ENCODE measurements at places on chromosomes 2 and 18. TPM values are rescaled to one million over a fixed set of nuclear protein-coding genes. Genes with fewer than 3 reads are reported as not detected.

Gene DYNAP
- not detected for total RNA-seq

Gene INHBB
- total RNA-seq, result not detected

Gene SEPTIN10
- total RNA-seq, result 137 TPM

Gene ZNF512
- 34.7 TPM for total RNA-seq

Gene CD28
- not detected for total RNA-seq

Gene CHAC2
- total RNA-seq, result 0.57 TPM

Gene MOB1A
- total RNA-seq, result 159 TPM

Gene TLX2
- total RNA-seq, result not detected

Gene CCDC138
- total RNA-seq, result 8.5 TPM

Gene LIPG
- 3.2 TPM for total RNA-seq

- peak; percentile 16 for DNase-seq
Measured at GRCh38 chr18:51666763-51667191, 469.3 kb upstream of the MEX3C start.

- no peak for DNase-seq
Measured at GRCh38 chr18:77024476-77024875, 108.1 kb downstream of the MBP start.

DNA sequence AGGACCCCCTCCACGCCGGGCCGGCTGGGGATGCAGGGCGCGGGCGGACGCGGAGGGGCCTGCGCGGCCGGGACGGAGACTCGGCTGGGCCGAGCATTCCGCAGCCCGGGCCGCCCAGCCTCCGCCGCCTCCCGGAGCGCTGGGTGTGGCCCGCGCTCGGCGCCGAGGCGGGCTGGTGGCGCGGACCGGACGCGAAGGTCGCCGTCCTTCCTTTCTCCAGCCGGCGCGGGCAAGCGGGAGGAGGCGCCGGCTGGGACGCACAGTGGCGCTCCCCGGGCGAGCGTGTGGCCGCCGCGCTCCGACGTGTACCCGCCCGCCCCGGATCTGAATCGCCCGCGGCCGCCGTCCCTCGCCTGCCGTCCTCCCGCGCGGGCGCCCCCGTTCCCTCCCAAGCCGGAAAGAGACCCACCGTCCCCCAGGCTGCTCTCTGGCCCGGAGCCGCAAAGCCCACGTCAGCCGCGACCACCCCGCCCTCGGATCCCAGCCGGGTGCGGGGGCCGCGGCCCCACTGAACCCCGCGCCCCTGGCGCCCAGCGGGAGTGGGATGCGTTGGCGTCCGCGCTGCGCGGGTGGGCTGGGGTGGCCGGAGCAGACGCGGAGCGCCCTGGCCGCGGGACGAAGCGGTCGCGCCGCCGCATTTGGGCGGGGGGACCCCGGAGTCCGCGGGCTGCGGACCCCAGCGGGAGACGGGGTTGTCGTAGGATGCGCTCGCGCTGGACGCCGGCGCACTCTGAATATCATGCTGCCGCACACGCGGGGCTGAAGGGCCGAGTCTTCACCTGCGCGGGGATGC, 634 bp downstream of the SPATS2L start:
- DNase-seq, result no peak

- DNase-seq, result no peak
Measured at GRCh38 chr18:62777814-62778213, 62.5 kb downstream of the PHLPP1 start.

GRCh38 chr2:70546376-70546775, 7.2 kb downstream of the TGFA start:
- DNase-seq, result no peak

DNA sequence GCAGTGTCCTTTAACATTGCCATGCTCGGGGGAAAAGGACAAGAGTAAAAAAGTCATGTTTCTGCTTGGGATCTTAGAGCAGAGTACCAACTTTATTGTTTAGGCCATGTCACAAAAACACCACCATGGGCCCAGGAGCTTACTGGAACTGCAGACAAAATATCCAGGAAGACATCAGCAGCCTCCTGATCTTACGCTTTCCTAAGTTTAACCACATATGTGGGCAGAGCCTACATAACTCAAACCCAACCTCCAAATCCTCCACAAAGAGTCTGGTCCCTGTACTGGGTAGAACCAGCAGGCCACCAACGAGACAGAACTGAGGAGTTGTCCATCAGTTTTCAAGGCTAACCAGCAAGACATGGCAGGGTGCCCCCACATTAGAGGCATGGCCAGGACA, 10.3 kb downstream of the GALNT14 start:
- DNase-seq, result no peak

DNA sequence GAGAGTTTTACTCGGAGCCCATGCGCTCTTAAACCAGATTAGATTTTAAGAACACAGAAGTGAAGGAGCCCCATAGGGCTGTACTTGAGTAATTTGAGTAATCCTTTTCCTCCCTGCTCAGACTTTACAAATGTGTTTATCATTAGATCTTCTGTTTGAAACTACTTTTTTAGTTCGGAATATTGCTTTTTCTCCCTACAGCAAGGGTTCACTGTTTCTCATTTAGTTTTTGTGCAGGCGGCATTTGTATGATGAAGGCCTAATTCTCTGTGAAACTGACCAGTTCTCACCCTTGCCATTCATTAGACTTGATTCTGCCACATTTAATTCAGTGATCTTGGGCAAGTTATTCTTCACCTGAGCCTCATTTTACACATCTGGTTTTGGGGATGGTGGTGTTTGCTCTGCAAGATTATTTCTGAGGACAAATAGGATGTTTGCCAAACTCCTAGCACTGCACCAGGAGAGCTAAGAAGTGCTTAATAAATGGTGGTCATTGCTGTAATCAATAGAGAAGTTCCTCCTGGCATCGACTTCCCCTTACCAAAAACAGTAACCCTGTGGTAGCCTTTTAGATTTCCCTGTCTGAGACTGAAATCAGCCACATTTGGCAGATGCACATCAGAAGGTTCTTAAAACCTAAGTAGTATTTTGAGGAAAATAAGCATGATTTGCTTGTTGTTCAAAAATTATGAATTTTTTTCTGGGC, 2.2 kb downstream of the B3GNT2 start:
- peak; percentile 41 for DNase-seq

- no peak for DNase-seq
Measured at GRCh38 chr2:240636563-240637115, 11.4 kb downstream of the GPR35 start.

DNA sequence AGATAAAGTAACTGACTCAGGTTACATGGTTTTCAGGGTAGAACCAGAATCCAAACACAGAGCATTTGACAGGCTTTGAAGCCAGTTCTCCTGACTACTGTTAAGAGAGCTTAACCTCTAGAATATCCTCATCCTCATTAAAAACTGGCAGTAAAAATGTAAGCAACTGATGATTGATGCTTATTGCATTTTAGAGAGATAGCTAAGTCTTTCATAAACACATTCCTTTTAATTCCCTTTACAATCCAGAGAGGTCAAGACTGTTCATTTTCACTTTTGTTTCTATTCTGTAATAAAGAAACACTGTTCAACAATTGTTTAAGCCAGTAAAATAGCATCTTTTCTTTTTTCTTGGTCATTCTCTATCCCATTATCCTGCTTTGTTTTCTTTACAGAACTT, 53.9 kb upstream of the RAB27B start:
- peak; percentile 53 for DNase-seq

GRCh38 chr2:216888081-216888480, 28.2 kb upstream of the TNP1 start:
- no peak for DNase-seq

- no peak for DNase-seq
Measured at GRCh38 chr18:78960709-78961108, 18.9 kb upstream of the SALL3 start.

GRCh38 chr2:199739413-199740110, 111.4 kb downstream of the FTCDNL1 start:
- peak; percentile 65 for DNase-seq

GRCh38 chr2:121833358-121833723, 77.9 kb downstream of the TSN start:
- DNase-seq, result no peak

- peak; percentile 62 for DNase-seq
Measured at GRCh38 chr2:178072383-178073301, at the start of gene PDE11A. Gene PDE11A (minus strand): TSS chr2:178072777. CDS start chr2:178072437, 340 bp downstream.

DNA sequence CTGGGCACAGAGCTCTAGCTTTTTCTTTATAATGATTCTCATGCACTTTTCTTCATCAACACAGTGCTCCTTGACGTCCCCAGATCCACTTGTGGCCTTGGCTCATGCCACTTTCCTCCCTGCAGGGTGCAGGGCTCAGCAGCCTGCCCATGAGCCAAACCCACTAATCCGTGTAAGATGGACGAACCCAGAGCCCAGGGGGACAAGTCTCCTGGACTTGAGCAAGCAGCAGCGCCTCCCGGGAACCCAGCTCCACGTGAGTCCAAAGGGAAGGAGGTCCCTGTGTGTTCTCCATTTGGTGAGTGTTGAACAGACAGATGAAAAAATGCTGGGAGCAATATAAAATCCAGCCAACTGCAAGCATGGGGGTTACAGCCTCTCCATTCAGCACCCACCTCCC, 470.6 kb upstream of the HS6ST1 start:
- DNase-seq, result no peak

DNA sequence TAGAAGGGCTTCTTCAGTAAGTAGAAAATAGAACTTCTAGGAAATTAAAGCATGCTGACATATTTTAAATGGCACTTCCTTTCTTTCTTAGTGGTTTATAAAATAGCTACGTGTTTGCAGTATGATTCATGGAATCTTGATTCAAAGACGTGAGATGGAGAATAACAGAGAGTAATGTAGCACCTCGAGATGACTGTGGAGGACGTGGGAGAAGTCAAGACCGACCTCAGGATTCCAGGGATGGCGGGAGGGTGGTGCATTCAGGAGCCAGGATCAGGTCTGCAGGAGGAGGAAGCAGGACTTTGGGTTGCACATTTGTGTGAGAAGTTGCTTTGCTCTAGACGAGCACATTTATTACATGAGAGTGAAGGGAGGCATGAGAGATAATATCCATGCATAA, 56.0 kb downstream of the DCDC2C start:
- no peak for DNase-seq

DNA sequence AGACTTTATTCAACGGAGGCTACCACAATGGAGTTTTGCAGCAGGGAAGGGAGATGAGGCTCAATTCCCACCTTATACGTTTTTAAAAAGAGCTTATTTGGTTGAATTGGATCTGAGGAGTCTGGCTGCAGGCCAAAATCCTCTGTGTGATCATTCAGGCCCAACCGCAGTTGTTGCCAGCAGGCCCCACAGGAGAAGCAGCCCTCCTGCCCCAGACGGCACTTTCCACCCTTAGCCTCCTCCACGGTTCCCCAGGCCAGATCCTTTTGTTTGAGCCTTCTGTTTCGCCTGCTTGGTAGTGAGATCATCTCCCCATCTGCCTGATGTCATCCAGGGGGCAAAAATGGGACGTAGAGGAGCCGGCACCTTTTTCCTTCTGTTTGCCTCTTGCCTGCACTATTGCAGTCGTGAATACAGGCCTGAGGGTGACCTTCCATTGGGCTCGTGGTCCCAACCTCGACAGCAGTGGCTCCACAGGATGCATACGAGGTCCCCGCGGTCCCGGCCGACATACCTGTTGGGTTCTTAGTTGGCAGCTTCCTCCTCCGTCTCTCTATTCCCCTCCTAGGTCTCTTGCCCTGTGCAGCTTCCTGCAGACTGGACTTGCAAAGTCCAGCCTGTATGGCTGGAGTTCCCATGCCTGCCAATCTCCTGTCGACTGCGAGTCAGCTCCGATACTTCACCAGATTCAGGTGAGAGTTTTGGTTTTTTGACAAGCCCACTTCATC, 9.3 kb upstream of the GPR35 start:
- no peak for DNase-seq

DNA sequence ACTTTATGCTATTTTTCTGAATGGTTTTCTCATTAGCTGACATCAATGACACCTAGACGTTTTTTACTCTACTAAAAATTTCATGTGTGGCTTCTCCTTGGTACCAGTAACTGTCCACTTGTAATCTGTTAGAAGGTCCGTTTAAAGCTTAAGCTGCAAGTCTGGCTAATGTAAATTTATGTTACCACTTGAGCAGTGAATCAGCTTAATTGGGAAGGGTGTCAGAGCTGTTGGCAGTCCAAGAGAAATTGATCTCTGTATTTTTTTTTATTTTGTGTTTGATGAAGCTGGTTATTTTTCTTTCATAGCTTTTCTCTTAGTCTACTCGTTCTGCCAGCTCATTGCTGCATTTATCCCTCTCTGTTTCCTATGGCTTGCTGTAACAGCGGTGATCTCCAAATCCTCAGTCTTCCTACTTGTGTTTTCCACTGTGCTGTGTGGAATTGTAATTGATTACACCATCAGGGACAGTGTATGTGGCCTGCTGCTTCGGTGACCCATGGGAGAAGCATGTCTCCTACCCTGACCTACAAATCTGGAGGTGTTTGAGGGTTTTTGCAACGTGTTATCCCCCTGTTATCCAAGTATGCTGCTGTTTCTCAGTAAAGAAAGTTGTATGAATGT, 724.2 kb upstream of the REG3G start:
- DNase-seq, result no peak

DNA sequence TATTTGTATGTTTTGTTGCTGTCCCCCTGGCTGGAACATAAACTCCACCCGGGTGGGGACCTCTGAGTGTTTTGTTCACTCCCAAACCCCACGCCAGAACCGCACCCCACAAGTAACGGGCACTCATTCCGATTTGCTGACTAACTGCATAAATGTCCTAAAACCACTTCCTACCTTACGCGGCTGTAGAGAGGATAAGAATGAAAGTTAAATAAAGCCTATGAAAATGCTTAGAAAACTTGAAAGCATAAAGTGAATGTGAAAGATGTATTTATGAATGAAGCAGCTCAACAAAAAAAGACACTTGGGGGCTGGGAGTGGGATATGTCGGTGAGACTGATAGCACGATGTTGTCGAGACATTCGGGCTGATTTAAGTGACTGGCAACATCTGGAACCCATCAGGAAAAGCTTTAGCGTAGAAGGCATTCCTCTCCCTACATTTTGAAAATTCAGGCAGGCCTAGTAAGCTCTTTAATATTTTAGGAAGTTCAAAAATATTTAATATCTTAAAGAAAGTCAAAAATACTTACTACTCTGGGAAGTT, 206.7 kb downstream of the SH3RF3 start:
- DNase-seq, result peak; percentile 88

DNA sequence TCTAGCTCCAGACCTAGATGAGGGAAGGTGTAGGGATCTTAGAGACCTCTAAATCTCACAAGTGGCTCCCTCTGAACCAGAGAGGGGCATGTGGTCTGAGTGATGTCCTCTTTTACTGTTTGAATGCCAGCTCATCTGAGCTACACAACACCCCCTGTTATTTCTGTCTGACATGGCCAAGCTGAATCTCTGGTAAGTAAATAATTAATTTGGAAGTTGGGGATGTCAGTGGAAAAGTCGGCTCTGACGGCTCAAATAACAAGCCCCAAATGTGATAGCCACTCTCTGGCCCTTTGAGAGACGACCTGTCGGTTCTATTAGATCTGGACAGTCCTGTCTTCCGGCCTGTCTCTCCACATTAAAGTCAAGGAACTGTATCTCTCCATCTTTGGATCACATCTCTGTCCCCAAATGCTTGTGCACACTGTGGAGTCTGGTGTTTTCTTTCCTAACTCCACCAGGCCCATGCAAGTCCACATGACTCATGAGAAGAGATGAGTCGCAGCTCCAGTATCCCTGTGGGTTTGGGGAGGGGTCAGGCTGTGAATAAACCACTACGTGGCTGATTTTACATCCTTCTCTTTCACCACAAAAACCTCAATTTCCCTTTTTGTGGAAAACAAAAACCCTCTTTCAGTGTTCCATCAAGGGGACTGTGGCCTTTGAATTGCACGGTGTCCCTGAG, 52.5 kb downstream of the SETBP1 start:
- DNase-seq, result peak; percentile 74

- no peak for DNase-seq
Measured at GRCh38 chr18:56853961-56854360, 202.8 kb downstream of the WDR7 start.

GRCh38 chr2:11375689-11376027, 31.2 kb upstream of the ROCK2 start:
- no peak for DNase-seq
